Esophagus muscularis mucosa (tissue), 4 donors: ENCODE measurements at places on chromosomes 5 and 9. TPM values are rescaled to one million over a fixed set of nuclear protein-coding genes. Genes with fewer than 3 reads are reported as not detected.
A peak's percentile ranks its signal among the peaks of the same experiment; 100 is the strongest.

DNA sequence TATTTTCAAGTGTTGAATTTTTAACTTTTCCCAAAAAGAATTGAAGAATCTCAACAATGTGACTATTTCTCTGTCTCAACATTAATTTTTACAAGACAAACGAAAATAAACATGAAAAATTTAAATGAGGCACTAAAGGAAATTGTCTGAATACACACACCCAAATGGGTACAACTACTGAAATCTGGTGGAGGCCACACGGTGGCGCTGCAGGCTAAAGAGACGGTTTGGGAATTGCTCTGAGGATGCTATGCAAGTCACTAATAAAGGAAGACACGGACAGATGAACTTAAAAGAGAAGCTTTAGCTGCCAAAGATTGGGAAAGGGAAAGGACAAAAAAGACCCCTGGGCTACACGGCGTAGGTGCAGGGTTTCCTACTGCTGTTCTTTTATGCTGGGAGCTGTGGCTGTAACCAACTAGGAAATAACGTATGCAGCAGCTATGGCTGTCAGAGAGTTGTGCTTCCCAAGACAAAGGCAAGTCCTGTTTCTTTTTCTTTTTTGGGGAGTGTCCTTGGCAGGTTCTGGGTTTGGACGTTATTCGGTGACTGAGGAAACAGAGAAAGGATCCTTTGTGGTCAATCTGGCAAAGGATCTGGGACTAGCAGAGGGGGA, at the start of gene PCDHB10:
PCDHB10 (plus strand) TSS at position 244 of the 616 bp plus-strand sequence; CDS start at position 444, 200 bp downstream.
- no peak within 1 kb of the TSS for H3K27ac ChIP-seq
- no peaks in the 10 kb centered on the region for H3K27me3 ChIP-seq

DNA sequence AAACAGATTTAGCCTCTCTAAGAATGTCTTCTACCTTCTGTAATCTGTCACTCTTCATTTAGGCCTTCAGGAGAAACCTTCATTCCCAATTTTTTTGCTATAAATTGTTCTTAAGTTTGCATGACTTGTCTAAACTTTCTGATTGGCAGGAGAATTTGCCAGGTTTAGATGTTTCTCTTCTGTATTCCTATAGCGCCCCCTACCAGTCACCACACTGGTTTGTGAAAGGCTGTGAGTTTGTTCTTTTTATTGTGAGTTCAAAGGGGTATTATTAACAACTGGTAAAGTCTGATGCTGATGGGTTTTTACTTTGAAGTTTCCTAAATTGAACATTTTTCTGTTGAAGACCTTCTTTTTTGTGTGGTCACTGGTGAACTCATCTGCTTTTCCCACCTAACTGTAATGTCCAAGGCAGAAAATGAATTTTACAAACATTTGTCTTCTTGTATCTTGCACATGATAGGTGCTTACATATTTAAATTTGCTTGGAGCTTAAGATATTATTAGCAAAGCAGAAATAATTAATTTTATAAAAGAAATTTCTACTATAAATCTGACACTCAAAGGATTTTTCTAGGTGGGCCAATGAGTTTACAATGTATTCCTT, 18.4 kb upstream of the F2RL2 start:
- no peak overlapping the region for H3K27ac ChIP-seq
- H3K36me3 ChIP-seq = no peaks in the 10 kb centered on the region
- no peak overlapping the region for H3K4me3 ChIP-seq
- H3K27me3 ChIP-seq = no peaks in the 10 kb centered on the region

DNA sequence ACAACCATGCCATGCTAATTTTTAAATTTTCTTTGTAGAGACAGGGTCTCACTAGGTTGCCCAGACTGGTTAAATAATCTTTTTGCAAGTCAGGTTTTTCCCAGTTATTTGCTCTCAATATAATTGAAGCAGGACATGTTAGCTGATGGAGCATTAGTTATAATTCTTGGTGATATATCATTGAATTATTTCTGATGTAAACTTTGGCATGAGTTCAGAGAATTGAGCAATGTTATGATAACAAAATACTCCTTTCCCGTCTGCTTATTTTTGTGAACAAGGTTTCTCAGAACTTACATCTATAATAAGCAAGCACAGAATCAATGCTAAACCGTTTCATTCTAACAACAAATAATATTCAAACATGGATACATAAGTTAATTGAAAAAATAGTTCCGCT, 37.8 kb downstream of the BHMT start:
- H3K4me1 ChIP-seq = no peaks in the 10 kb centered on the region
- H3K4me3 ChIP-seq = no peak overlapping the region
- no peaks in the 10 kb centered on the region for H3K36me3 ChIP-seq

- no peaks in the 10 kb centered on the region for H3K4me1 ChIP-seq
- no peak for DNase-seq
- no peaks in the 10 kb centered on the region for H3K27me3 ChIP-seq
- no peak overlapping the region for H3K4me3 ChIP-seq
These were observed 9.3 kb upstream of the SLC36A3 start for GRCh38 chr5:151312756-151313324.

DNA sequence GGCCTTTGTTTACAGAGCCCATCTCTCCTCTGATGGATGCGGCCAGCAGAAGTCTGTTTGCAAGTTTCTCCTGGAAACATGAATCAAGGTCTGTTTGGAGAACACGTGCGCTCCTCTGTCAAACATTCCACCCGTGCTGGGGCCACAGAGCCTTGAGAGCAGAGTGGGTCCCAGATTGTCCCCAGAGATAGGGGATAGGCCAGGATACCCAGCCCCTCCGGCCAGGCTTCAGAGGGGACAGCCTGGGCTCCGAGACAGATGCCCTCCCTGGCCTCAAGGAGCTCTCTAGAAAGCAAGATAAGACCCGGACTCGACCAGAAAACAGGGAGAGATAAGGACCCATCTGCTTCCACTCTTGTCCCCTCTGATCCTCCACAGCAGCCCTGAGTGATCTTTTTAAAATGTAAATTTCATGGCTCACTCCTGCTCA, 40.4 kb upstream of the HAND1 start:
- no peak overlapping the region for H3K27ac ChIP-seq
- H3K4me1 ChIP-seq = peaks cover 6% of the 10 kb centered on the region
- no peak overlapping the region for H3K4me3 ChIP-seq
- no peak for DNase-seq
- H3K27me3 ChIP-seq = no peaks in the 10 kb centered on the region

DNA sequence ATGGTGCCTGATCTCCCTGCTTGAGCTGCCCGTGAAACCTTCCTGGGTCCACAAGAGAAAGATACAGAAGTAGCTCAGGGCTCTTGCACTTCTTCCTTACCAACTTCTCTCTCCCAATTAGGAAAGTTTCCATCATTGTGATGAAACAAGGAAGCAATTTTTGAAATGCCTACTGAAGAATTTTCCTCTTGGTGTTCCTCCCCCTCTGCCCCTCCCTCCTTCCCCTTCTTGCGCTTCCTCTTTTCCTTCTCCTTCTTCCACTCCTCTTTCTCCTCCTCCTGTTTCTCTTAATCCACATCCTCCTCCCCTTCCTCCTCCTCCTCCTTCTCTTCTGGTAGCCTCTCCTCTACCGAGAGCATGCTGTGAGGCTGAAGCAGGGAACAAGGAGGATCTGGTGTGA, 36.3 kb upstream of the OTULINL start:
- H3K27me3 ChIP-seq = peaks cover 5% of the 10 kb centered on the region
- no peak overlapping the region for H3K27ac ChIP-seq
- H3K4me1 ChIP-seq = no peaks in the 10 kb centered on the region
- H3K36me3 ChIP-seq = no peaks in the 10 kb centered on the region

DNA sequence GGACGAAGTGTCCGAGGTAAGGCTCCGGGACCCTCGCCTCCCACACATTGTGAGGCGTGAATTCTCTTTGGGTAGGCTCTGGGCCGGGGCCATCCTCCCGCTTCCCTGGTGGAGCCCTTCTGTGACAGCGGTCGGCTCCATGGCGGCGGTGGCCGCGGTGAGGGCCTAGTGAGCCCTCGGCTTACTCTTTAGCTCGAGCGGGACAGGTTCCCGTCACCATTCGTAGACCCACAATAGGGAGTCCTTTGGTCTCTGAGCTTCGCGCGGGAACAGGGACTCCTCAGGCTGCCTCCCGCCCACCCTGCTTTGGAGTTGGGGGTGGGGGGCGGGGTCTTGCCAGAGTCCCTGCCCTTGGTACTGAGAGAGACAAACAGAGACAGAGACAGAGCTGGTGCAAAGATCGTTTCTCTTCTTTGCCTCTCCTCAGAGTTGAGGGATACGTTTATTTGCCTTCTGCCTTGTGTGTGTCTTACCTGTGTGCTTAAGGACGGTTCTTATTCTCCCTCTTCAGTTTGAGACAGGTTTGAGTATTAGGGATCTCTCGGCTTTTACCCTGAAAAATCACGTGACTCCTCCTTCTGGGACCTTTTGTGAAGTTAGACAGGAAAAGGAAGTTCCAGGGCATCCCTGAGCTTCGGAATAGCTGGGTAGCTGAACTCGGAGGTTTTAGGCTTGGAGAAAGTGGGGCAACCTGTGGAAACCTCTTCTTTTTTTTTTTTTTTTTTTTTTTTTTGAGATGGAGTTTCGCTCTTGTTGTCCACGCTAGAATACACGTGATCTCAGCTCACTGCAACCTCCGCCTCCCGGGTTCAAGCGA, 833 bp downstream of the ANKHD1 start:
- no peaks in the 10 kb centered on the region for H3K27me3 ChIP-seq
- no peaks in the 10 kb centered on the region for H3K36me3 ChIP-seq
- peak overlapping the region; percentile 100 for H3K4me3 ChIP-seq
- no peak for DNase-seq

DNA sequence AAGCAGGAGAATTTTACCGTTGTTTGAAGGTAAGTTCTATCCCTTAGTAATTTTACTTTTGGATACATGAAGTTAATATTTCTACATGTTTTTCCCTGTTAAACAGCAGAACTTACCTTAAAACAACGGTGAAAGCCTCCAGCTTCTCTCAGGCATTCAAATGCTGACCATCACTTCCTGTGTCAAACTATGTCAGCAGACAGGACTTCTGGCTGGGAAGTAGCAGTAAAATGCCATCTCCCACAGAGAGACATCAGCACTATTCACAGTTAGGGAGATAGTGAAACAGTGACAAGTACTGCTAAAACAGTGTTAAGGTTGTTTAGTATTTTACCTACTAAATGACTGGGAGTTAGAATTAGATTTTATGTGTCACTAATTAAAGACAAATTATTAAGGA, 34.2 kb upstream of the GOLGA1 start:
- no peak for DNase-seq
- peaks cover 5% of the 10 kb centered on the region for H3K36me3 ChIP-seq
- H3K27ac ChIP-seq = no peak overlapping the region
- no peaks in the 10 kb centered on the region for H3K4me1 ChIP-seq
- H3K27me3 ChIP-seq = no peaks in the 10 kb centered on the region
- no peak overlapping the region for H3K4me3 ChIP-seq

- peaks cover 32% of the 10 kb centered on the region for H3K4me1 ChIP-seq
- peaks cover 29% of the 10 kb centered on the region for H3K36me3 ChIP-seq
- DNase-seq = peak; percentile 95
- H3K27ac ChIP-seq = peak overlapping the region; percentile 100
- H3K4me3 ChIP-seq = peak overlapping the region; percentile 94
These were observed 28.8 kb upstream of the MGAT1 start for GRCh38 chr5:180831139-180832093.

HEXB gene
- total RNA-seq = 108 TPM

CRB2 gene
- total RNA-seq = 0.13 TPM

OR2K2 gene
- total RNA-seq = not detected

MCIDAS gene
- not detected for total RNA-seq

PPP6C gene
- total RNA-seq = 22.1 TPM

GFRA3 gene
- 2.5 TPM for total RNA-seq

IFT74 gene
- total RNA-seq = 16.6 TPM
